ENCODE measurements at places on chromosomes 5 and 9.

DNA sequence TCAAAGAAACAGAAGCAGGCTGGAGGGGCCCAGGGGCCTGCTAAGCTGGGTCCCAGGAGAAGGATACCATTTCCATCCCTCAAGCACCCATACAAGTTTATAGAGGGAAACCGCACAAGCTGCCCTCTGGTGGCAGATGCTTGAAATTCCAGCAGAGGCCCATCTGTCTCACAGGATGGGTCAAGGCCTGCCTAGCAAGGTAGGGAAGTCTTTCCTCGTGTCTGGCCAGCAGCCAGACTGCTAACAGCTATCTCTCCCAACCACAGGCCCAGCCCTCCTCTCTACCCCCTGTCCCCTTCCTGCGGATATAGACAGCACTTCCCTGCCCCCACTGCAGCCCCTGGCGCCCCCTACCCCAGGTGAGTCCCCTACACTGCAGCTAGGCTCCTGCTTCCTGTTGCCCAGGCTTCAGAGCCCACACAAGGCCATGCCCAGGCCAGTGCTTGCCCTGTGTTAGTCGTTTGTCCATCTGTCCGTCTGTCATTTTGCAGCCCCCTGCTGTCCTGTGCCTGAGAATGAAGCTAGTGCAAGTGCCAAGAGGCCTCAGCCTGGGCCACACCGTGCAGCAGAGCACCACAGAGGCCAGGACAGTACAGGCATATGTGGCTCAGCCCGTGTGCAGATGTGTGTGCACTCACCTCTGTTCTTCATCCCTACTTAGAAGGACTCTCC is 26.2 kb downstream of the TCF7 start:
- no peak for DNase-seq

DNA sequence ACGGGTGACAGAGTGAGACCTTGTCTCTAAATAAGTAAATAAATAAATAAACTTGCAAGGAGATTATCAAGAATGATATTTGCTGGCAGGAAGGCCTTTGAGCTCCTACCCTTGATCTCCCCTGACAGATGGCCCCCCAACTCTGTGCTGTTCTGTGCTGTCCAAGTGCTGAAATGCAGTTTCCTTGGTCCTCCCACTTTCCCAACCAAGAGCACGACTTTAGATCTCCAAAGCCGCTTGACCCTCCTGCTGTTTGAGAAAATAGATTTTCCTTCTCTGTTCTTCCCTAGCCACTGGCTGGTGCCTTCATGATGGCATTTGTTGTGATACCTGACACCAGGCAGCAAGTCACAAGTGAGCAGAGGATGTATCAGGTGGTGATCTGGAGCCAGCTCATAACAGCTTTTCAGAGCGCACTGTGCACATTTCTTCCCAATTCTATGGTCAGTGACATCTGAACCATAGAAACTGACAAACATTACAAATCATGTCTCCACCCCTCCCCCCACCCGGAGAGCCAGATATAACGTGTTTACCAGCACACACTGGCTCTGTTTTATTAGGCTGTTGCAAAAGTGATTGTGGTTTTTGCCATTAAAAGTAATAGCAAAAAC is 80.0 kb upstream of the PUM3 start:
- DNase-seq, result no peak

- no peak for DNase-seq
Measured at GRCh38 chr5:174191850-174192655, 146.5 kb downstream of the NSG2 start.

GRCh38 chr9:114852050-114852594 is 46.3 kb upstream of the TNFSF15 start:
- no peak for DNase-seq

GRCh38 chr5:173796721-173797495 is 91.2 kb upstream of the CPEB4 start:
- DNase-seq, result no peak

DNA sequence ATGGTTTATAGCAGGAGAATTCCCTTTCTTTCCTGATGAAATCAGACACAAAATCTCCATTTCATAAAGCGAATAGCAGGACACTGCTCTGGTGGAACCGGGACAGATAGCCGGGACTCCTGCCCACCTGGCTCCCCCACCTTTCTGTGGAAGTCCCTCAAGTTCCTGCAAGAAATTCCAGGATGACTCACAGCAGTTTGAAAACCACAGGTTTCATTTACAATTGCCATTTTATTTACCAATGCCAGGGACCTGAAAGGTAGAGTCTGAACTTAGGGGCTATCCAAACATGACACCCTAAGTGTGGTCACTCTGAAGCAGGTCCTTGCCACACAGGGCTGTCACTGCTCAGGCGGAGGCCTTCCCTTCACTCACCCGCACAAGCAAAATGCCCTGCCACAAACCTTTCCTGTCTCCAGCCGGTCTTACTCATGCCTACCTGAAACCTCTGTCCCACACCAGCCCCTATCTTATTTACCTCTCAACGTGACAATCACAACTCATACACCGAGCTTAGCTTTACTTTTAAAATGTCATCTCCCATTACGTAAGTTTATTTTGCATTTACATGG is 63.3 kb upstream of the TAF1L start:
- no peak for DNase-seq

GRCh38 chr5:66354422-66354821 is 210.3 kb downstream of the SREK1 start:
- DNase-seq, result no peak

DNA sequence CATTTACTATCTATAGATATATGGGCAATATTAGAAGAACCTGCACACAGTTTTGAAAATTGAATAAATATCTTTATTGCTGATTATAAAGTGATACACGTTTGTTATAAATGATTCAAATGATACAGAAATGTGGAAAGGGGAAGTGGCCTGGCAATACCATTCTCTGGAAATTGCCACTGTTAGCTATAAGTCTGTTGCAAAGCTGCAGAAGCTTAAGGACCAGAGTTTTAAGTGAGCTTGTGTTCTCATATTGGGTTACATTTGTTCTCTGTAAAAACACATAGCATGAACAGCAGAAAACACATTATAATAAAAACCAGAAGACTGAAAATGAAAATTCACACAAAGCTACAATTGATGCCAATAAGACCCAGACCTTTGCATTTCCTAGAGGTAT is 59.6 kb downstream of the RASGRF2 start:
- DNase-seq, result no peak

DNA sequence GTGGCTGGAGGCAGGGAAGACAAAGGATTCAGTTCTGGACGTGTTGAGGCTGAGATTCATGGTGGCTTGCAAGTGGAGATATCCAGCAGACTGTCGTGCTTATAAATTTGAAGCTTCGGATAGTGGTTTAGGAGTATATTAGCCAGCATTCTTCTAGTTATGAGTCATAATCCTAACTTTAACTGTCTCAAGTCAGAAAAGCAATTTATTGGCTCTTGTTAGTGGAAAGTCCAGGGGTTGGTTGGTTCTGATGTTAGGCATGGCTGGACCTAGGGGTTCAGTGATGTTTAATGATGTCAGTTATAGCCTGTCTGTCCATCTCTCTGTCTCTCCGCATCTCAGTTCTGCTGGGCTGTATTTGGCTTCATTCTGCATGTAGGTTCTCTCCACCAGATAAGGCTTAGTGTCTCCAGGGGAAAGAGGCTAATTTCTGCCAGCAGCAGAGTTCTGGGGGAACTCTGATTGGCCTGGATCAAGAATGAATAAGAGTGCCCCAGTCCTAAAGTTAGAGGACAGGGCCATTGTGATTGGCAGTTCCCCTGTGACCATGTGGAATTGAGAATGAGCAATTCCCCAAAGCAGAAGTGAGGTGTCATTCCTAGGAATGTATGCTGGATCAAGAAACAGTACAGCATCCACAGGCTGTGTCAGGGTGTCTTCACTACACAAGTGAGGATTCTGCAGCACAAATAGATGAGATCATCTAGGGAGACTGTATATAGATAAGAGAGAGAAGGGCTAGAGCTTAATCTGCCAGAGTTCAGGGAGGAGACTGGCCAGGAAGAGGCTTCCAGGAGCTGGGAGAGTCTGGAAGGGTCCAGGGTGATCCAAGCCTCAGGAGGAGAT is 72.9 kb upstream of the SHB start:
- no peak for DNase-seq

Data from T-helper 1 cell (primary cell).